Femur (tissue), 1 donor: ENCODE measurements at places on chromosomes 1 and 21.

DNA sequence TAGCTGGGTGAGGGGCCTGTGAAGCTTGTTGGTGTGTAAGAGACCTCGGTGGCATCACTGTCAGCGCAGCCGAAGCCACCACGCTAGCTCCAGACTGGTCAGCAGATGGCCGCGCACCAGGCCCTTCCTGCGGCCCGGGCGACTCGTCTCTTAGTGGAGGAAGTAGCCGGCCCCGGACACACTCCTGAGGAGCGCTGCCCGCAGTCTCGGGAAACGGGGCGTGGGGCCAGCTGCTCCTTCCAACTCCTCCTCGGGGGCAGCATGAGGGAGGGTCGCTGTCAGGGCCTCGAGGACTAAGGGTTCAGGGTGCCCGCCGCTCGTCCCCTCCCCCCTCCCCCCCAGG lies 20.4 kb downstream of the H3-3A start:
- DNase-seq: peak; percentile 64

DNA sequence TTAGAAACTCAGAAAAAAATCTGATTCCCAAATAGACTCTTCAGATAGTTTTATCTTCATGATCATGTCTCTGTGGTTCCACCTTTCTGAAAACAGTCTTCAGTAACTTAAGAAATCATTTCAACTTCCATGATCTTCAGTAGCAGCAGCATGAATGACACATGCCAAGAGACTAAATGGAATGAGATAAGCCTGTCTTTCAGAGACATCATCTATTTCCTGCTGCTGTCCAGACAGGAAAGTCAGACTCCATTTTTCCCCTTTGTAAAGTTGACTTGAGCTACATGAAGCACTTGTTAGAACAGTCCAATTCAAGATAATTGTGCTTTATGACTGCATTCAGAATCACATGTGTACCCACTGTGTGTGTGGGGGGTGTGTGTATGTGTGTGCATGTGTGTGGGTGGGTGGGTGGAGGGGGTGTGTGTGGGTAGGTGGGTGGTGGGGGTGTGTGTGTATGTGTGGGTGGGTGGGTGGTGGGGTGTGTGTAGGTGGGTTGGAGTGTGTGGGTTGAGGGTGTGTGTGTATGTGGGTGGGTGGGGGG lies 58.8 kb downstream of the CLIC4 start:
- no peak for DNase-seq

DNA sequence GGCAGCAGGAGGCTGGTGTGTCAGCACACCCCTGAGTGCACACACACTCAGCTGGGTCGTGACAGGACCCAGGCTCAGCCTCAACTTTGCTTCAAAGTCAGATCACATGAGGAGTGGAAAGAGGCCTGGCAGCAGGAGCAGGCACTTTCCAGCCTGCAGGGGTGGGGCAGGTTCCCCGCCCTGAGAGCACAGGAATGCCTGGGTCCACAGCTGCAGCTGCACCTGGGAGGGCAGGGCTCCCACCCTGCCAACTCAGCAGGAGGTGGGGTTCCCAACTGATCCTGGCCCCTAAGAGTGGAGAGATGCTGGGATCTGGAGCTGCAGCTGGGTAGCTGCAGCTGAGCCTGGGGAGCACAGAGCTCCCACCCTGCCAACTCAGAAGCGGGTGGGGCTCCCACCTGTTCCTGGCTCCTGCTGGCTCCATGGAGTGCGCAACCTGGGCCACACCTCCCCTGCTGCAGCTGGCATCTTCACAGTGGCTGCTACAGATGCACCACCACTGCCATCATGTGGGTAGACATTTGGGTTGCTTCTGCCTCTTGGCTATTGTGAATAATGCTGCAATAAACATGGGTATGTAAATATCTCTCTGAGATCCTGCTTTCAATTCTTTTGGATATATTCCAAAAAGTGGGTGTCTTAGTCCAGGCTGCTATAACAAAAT lies 415.4 kb downstream of the TTLL7 start:
- DNase-seq: no peak

DNA sequence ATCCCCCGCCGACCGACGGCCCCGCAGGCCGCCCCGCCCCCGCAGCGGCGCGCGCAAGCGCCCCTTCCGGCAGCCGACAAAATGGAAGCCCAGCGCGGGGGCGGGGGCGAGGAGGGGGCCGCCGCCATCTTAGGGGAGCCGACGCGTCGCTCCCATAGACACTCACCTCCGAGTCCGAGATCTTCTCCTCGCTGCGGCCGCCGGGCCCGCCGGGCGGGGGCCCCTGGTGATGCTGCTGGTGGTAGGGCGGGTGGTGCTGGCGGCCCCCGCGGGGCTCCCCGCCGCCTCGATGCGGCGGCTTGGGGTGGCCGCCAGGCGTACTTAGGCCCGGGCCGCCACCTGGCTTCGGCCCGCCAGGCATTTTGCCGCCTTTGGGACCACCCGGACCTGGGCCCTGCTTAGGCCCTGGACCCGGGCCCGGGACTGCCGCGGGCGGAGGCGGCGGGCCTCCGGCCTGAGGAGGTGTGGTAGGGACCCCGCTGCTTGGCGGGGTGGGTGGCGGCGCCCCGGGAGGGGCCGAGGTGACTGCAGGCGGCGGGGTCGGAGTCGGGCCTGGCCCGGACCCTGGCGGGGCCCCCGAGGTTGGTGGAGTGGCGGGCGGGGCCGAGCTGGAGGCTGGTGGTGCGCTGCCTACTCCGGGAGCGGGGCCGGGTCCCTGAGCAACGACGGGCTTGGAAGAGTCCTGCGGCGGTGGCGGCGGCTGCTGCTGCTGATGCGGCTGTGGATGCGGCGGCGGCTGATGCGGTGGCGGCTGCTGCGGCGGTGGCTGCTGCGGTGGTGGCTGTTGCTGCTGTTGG lies 691 bp downstream of the SFPQ start:
- DNase-seq: peak; percentile 91

GRCh38 chr1:235113183-235113917 lies 15.3 kb downstream of the TOMM20 start:
- no peak for DNase-seq

GRCh38 chr1:28577738-28578536 lies 14.1 kb upstream of the RAB42 start:
- no peak for DNase-seq

- DNase-seq: no peak
These were observed 32.6 kb upstream of the NEK2 start for GRCh38 chr1:211708006-211708405.

GRCh38 chr1:27760426-27760825 lies 12.6 kb upstream of the STX12 start:
- no peak for DNase-seq

GRCh38 chr1:220458936-220459335 lies 69.0 kb upstream of the MARK1 start:
- no peak for DNase-seq

DNA sequence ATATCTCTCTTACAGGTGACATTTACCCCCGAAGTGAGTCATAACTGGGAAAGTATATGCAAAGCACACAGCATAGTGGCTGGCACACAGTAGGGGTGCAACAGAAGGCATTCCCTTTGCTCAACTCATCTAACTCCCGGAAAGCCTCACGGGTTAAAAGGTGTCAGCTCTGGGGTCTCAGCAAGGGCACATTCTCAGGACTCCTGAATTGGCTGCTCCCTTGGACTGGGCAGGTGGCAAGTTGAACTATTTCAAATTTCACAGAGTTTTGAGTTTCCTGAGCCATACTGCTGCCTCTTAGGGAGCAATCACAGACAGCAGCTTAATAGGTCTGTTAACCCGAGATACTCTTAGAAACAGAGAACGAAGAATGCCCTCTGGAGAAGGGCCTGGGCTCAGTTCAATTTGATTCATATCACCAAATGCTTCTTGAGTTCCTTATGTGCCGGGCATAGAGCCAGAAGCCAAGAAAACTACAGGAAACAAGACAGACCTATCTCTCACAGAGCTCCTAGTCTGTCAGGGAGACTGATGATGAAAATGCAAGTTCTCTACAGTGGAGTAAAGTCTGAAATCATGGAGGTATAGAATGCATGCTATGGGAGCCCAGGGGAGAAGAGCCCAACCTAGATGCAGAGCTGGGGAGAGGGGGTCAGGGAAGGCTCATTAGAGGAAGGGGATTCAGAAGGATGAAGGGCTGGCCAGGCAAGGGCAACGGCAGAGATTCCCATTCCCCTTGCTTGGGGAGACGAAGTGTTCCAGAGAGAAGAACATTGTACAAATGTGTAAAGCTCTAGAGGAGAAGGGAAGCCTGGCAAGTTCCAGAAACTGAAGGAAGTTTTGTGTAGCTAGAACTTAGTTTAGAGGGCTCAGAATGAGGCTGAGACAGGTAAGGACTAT lies 143.9 kb upstream of the HMGB4 start:
- no peak for DNase-seq

- no peak for DNase-seq
These were observed 471.6 kb upstream of the ADGRL4 start for GRCh38 chr1:79478160-79478559.

- DNase-seq: no peak
These were observed 111.9 kb upstream of the C1orf105 start for GRCh38 chr1:172308577-172308976.

DNA sequence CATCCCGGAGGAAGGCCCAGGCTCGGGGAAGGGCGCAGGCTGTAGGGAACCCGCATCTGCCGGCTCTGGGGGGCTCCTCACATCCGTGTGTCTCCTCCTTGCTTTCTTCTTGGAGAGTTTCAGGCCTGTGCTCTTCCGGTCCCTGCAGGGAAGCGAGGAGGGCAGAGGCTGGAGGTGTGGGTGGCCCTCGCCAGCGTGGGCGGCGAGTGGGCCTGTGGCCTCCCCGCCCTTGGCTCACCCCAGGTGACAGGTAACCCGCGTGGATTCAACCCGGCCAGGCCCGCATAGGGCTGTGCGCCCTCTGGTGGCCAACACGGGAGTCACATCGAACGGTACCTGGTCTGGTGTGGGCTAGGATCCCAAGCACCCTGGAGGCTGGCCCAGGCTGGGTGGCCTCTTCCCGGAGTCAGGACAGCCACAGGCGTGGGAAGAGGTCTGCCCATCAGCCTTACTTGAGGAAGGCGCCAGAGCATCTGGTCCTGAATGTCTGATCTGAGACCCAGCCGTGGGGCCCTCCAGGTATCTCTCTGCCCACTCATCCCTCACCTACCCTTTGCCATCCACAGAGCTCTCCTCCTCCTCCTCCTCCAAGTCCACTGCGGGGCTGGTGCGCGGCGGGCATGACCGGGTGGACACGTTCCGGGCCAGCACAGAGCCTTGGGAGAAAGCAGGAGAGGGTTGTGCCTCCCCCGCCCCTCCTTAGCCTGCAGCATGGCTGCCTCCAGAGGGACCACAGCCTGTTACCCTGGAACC lies 9.6 kb upstream of the TNFRSF25 start:
- DNase-seq: no peak

DNA sequence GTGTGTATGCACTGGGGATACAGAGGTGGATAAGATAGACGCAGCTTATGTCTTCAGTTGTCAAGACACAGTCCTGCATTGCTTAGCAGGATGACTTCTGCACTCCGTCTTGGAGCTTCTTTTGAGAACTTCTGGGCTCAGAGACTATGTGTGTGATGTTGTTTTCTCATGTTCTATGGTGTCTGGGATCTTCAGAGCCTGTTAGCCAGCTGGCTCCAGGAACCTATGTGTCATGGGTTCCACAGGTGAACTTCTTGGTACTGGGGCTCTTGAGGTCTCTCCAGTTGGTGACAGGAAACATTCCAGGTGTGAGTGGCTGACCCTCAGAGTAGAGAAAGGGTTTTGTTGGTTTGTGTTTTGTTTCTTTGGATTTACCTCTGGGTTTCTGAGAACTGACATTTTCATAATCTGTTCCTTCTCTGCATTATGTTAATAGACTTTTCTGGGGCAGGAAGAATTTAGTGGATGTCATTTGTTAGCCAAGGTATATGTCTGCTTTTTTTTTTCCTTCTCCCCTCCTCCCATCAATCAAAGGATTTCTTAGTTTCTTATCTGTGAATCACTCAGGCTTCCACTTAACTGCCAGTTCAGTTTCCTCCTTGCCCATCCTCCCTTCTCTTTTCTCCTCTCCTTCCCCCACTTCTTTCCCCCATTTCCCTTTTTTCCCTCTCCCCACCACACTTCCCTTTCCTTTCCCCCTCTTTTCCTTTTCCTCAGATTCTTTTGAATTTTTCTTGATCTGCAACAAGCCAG lies 18.1 kb downstream of the FGGY start:
- DNase-seq: no peak

DNA sequence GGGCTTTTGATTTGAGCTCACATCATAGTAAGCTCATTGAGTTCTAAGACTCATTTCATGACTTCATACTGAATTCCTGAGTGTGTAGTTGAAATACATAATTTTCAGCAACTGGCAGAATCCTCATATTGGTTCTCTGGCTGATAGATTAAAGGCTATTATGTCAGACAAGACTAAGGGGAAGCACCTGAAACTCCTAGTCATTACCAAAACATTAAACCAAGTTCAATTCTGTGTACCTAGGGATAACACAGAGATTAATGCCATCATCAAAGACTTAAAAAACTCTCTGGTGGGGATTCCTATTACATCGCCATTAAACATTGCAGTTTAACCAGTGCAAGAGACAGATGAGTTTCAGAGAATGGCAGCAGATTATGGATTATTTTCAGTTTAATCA lies 339.1 kb downstream of the PTPRC start:
- DNase-seq: no peak

- no peak for DNase-seq
These were observed 738 bp downstream of the CAMK1G start for GRCh38 chr1:209584231-209584672.

GRCh38 chr1:29264773-29265389 lies 28.6 kb downstream of the PTPRU start:
- peak; percentile 2 for DNase-seq

GRCh38 chr1:47675721-47676120 lies 237.9 kb downstream of the FOXD2 start:
- peak; percentile 6 for DNase-seq

DNA sequence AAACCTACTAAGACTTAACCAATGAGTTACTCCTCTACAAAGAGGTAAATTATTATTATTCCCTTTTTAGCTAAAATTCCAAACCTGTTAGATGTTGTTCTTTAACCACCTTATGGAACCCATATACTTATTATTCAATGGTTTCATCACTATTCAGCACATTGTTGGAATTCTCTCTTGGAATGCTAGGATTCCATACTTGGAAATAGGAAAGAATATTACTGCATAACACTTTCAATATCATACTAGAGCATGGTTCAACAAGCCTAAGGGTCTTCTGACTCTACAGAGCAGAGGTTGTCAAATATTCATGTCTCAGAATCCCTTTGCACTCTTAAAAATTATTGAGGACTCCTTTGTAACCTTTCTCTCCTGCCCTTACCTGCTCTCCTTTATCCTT lies 69.4 kb downstream of the DEGS1 start:
- DNase-seq: no peak

GRCh38 chr1:65209005-65209885 lies 61.2 kb downstream of the AK4 start:
- peak; percentile 43 for DNase-seq

GRCh38 chr1:70034403-70034802 lies 171.0 kb downstream of the LRRC40 start:
- peak; percentile 20 for DNase-seq

- DNase-seq: no peak
These were observed 549.2 kb upstream of the ZRANB2 start for GRCh38 chr1:71630073-71630472.
